ENCODE measurements at places on chromosomes 2 and 18.

DNA sequence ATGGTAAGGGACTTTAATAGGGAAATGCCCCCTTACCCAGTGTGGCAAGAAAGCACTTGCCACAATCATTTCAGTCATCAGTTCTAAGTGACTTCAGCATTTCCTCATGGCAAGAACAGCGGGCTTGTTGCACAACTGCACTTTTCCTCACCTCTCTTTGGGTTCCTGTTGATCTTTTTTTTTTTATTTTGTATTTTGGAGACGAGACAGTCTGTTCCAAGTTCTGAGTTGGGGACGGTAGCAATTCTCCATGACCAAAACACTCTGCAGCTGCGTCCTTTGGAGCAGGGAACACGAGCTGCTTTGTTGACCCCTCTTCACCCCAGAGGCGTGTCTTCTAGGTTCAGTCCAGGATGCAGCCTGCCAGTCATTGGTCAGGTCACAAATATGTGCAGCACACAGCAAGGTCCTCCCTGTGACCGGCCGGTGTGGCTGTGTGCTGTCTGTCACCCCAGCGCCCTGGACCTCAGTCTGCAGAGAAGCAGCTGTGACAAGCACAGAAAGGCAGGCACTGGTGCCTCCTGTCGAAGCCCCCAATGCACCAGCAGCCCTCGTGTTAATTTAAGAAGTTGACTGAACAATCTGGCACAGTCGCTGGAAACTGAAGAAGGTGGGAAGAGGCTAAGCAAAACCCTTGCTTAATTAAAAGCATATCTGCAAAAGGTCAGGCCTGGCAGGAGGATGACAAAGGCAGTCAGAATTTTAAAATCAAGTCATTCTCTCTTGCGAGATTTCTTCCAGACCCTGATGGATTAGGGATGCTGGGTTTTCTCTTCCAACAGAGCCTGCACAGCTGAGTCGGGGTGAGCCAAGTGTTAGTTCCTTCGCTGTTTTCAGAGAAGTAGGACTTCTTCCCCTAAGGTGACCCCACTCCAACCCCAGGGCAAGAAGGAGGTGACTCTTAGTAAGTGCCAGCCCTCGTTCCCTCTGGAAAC lies 96.7 kb upstream of the COPS8 start:
- no peak for DNase-seq

DNA sequence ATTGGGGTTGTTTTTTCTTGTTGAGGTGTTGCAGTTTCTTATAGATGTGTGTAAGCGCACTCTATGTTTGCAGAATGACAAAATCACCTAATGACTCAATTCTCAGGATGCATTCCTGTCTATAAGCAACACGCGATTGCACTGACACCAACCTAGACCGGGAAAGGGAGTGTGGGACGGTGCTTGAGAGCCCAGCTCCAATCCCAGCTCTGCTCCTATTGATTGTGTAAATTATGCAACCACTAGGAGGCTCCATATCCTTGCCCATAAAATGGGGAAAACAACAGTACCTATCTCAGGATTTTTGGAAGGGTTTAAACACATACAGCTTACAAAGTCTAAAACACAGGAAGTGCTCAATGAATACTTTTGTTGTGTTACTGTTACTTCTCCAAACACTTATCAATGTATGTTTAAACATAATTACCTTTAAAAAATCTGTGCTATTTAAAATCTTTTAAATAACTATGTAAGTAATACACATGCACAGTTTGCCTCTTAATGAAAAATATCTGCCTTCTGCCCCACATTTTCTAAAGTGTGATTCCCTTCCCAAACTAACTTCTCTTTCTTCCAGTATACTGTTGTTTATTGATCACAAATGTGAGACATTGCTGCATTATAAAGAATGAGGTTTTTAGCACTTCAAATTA lies 132.5 kb downstream of the SPHKAP start:
- peak; percentile 54 for DNase-seq

GRCh38 chr2:119377993-119378345 lies 11.2 kb downstream of the DBI start:
- no peak for DNase-seq

GRCh38 chr2:200199576-200200263 lies 106.8 kb upstream of the SPATS2L start:
- no peak for DNase-seq

DNA sequence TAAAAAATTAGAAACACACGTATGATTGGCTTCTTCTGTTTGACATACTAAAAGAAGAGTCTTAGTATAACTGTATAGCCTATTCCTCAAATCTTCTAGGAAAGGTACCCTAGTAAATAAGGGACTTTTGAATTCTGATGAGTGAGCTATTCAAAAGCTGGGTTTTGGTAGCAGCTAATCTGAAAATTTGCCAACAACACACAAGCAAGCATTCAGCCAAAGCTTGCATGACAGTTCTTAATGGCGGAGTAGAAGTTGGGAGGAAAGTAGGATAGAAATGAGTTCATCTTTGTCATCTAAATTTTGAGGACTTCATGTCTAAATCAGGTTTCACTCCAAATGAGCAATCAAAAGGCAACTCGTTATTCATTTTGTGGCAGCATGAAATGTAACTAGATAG lies 813.0 kb downstream of the MBD2 start:
- no peak for DNase-seq

DNA sequence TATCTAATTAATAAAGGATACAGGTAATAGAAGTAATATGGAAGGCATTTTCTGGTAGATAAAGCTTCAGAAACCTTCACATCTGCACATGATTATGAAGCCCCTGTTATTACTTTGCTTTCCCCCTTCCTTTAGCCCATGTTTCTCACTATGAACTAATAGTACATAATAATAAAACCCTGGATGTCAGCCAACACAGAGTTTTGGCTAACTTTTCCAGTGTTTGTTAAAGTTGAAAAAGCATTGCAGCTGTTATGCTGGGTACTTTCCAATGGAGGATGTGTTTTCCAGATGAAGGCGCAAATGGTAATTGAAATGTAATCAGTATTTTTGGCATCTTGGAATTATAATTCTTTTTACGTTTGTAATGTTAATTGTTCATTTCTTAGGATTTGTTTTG lies 43.5 kb downstream of the SPTBN1 start:
- DNase-seq, result peak; percentile 77

GRCh38 chr2:141348481-141348880 lies 782.3 kb downstream of the LRP1B start:
- DNase-seq, result peak; percentile 36

- DNase-seq, result no peak
Measured at GRCh38 chr2:233638836-233639235, 2.6 kb downstream of the UGT1A10 start.

- peak; percentile 28 for DNase-seq
Measured at GRCh38 chr2:100320547-100321178, 1.6 kb downstream of the LONRF2 start.

GRCh38 chr2:236915726-236916125 lies 170.0 kb upstream of the COPS8 start:
- no peak for DNase-seq

DNA sequence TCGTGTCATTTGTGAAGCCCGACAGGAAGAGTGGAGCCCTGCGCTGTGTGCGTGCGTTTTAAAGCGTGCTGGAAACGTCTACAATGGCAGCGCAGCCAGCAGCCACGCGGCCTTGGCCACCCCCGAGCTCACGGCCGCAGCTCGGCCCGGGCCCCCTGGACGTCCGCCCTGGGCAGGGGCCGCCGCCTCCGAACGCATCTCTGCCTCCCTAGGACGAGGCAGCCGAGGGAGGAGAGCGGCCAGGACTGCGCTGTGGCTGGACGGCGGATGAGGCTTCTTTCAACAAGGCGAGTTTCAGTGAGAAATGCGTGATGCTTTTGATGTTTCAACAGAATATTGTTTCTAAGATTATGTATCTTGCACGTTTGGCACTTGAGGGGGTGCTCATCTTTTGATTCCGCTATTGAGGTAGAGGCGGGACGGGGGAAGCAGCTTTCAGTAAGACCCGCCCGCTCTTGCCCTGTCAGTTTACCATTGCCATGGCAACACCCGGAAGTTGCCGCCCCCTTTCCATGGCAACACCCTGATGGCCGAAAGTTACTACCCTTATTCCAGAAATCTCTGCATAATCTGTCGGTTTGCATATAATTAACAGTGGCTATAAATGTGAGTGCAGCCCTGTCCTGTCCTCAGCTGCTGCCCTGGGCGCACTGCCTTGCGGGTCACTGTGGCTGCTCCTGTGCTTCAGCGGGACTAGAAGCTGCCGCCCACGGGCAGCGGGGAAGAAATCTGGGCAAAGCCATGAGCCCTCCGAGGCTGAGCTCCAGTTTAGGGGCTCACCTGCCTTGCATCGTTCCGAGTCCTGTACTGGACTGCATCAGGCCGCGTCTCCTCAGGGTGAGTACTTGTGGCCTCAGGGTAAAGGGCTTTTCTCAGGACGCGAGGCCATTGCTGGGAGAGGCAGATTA lies 38.6 kb downstream of the ADNP2 start:
- peak; percentile 77 for DNase-seq

GRCh38 chr2:227864161-227864756 lies 7.2 kb upstream of the DAW1 start:
- DNase-seq, result peak; percentile 94

DNA sequence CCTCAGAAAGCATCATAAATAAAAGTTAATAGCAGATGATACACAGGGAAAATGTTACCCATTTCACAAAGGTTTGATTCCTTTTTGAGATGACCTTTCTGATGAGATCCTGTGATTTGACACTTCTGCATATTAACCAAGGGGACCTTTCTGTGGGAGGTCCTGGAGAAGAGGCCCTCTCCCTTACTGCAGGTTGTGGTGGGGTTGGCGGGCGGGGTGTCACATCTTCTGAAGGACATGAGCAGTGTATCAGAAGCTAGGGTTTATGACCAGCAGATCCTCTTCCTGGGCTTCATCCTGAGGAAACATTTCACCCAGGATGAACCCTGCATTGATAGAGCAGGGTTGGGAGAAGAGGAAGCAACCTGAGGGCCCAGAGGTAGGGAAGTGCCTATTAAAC lies 37.2 kb upstream of the SCLY start:
- no peak for DNase-seq

DNA sequence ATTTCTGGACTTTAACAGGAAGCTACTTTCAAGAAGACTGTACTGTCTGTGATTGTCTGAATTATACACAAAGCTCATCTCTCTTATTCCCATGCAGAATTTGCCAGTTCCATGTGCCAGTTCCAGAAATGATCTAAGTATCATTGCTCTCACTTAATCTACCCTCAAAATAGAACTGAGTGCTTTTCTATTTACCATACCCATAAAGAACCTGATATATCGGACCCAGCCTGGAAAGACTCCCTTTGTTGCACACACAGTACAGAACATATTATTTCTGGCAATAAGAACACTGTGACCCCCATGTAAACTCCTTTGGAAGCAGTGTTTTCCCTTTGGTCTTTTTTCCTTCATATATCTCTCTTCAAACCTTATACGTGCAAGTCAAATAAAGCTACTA lies 102.3 kb upstream of the TTN start:
- no peak for DNase-seq

- DNase-seq, result no peak
Measured at GRCh38 chr2:239552213-239552926, 151.6 kb upstream of the HDAC4 start.

DNA sequence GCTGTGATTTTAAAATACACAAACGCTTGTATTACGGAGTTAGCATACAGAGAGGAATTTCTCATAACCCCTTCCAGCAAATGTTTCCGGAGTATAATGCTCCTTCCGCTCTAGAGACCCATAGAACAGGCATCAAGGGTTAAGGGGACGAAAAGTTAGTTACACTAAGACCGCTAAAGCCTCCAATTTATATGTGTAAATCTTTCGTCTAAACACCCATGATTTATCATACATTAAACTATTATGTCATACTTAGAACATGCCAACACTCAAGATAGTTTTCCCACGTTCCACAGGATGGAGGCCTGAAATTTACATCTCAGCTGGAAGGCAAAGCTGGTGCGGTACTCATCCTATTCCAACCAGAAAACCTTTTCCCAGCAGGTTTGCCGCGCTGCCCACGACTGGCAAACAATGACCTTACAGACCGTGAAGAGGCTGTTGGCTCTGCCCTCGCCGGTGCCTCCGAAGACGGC lies 650 bp downstream of the ORMDL1 start:
- DNase-seq, result peak; percentile 54

- DNase-seq, result peak; percentile 46
Measured at GRCh38 chr18:3262234-3263131, 550 bp downstream of the MYL12B start.

DNA sequence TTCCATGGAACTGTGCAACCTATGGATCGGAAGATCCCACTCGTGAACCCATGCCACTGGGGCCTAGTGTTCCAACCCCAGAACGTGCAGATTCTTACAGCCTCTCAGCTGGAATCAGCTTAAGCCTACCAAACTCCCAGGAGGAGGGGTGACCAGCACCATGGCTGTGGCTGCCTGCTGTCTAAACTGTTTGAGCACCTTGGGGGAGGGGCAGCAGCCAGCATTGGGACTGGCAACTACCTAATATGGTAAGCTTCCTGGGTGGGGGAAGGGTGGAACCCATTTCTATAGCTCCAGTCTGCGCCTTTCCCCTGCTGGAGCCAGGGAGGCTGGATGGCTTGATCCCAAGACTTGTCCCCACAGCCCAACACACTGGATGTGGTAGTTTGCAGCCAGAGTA lies 10.7 kb upstream of the POLE4 start:
- no peak for DNase-seq

DNA sequence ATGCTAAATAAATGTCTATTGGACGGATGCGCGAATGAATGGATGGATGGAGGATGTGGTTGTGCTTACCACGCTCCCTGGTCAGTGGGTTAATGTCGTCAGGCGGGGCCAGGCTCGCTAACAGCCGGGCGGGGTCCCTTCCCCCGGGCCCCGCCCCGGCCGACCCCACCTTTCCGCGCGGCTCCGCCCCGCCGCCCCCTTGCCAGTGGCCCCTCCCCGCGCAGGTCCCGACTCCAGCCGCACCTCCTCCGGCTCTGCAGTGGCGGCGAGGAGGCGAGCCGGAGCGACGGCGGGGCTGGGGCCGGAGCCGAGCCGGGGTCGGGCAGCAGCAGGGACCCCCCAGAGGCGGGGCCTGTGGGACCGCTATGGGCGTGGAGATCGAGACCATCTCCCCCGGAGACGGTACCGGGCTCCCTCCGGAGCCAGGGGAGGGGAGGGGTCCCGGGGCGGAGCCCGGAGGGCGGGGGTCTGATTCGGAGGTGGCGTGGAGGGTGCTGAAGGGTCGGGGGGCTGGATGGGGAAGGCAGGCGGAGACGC lies at the start of gene FKBP1B:
Gene FKBP1B (plus strand): TSS at position 257 of the 537 bp plus-strand sequence. CDS start 109 bp downstream, at position 366.
- DNase-seq, result peak; percentile 46

DNA sequence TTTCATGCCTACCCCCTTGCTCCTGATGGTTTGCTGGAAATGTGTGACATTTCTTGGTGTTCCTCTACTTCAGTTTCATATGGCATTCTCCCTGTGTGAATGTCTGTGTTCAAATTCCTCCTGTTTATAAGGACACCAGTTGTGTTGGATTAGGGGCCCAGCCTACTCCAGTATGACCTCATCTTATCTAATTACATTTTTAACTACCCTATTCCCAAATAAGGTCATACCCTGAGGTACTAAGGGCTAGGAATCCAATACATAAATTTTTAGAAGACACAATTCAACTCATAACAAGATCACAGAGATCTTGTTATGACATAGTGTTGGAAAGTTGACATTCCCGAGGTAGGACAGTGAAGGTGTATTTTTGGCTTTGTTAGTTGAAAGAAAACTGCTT lies 5.5 kb downstream of the FAM210A start:
- no peak for DNase-seq

GRCh38 chr2:54459037-54459441 lies 2.9 kb downstream of the SPTBN1 start:
- peak; percentile 57 for DNase-seq
